ENCODE measurements at places on chromosomes 11 and 22.
A peak's percentile ranks its signal among the peaks of the same experiment; 100 is the strongest.

DNA sequence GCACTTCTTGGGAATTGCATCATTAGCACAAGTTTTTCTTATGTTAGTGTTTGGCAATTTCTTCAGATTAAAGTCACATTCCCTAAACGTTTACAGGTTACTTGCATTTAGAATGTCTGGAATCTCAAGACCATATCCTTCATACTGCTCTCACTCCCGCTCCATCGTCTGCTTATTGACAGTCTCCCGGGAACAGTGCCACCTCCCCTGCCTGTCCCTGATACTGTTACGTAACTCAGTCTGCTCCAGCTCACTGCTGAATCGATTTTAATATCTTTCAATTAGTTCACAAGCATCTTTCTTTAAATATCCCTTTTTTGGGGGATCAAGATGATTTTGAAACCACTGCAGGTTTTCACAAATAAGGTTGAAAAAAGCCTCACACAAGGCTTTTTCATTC lies 48.2 kb downstream of the GLYATL2 start:
- no peak for DNase-seq

- no peak for DNase-seq
Observed at GRCh38 chr22:49037701-49038245, 789.9 kb downstream of the BRD1 start.

GRCh38 chr11:118916842-118917388 lies 8.8 kb downstream of the BCL9L start:
- no peak for DNase-seq

- no peak for DNase-seq
Observed at GRCh38 chr22:49480896-49481658, 346.6 kb downstream of the BRD1 start.

- no peak for DNase-seq
Observed at GRCh38 chr22:46465793-46466192, 71.6 kb downstream of the CELSR1 start.

DNA sequence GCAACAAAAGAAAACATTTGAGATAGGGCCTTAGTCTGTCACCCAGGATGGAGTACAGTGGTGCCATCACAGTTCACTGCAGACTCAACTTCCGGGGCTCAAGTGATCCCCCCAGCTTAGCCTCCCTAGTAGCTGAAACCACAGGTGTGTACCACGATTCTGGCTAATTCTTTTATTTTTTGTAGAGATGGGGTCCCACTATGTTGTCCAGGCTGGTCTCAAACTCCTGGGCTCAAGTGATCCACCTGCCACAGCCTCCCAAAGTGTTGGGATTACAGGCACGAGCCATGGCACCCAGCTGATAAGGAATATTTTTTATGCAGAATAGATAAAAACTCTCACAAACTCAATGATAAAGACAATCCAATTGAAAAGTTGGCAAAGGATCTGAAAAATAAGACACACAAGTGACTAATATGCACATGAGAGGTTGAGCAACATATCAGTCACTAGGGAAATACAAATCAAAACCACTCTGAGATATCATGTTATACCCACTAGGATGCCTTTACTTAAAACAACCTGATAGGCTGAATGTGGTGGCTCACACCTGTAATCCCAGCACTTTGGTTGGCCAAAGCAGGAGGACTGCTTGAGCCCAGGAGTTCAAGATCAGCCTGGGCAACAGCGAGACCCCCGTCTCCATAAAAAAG lies 33.9 kb upstream of the CLTCL1 start:
- DNase-seq = no peak

DNA sequence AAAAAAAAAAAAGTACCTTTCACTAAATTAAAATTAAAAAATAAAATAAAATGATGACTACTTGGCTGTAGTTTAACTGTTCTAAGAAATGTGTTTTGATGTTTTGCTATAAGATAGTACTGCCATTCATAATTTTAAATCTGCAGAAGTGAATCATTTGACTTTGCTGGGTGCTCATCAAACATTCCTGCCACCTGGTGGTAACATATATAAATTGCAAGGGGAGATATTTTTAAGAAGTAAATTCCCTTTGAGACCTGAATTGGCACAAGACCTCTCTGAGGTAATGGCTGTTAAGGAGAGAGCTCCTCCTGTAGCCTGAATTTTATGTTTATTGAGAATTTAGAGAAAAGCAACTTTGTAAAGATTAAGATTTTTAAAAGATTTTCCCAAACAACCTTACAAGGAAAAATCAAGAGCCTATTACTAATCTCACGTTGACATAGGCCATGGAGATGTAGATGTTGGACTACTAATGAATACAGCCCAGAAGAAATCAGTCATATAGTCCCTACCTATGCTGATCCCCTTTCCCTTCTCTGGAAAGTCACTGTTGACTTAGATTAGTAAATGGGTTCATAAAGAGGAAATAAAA lies 11.9 kb upstream of the NARS2 start:
- DNase-seq = peak; percentile 41

- DNase-seq = no peak
Observed at GRCh38 chr11:64263947-64264317, 12.6 kb downstream of the PLCB3 start.

Measured in germinal center (tissue), 1 donor.